ENCODE measurements at places on chromosomes 4 and X. TPM values are rescaled to one million over a fixed set of nuclear protein-coding genes. Genes with fewer than 3 reads are reported as not detected.

DNA sequence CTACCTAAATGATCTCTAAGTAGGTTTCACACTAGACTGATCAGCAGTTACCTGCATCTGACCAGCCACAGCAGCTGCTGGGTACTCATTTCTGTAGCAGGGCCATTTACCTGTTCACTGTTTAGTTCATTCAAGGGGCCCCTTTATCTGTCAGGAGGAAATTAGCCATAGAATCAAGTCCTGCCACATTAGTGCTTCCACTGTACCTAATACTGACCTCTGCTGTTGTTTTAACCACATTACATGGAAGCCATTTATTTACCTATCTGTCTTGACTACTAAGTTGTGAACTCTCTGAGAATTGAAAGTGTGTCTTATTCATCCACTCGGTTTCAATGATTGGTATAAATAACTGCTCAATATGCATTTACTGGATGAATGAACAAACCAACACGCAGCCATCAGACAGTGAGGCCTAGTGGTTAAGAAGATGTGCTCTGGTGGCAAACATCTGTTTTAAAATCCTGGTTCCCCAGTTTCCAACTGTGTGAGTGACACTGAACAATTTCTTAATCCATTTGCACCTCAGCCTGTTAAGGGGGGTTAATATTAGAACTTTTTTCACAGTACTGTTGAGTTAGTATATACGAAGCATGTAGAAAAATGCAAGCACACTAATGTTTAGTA lies 30.0 kb upstream of the ANXA5 start:
- DNase-seq, result no peak

DNA sequence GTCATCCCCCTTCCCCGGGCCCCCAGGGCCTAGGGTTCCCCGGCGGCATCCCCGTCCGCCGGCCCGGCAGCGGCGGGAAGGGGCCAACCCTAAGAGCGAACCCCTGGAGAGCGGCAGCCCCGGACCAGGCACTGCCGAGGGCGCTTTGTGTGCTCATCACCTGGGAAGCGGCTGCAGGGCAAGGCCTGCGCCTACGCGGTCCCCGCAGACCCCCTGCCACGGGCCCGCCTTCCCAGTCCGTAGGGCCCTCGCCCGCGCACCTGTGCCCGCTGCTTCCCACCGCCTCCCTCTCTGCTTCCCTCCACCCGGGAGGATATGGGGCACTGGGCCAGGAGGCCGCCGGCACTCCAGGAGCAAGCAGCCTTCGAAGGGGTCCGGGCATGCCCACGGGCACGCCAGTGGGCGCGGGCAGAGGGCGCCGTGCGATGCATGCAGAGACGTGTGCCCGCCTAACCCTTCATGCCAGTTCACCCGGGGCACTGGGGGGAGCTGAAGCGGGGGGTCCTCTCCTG lies 2.6 kb downstream of the FLNA start:
- peak; percentile 23 for DNase-seq

DNA sequence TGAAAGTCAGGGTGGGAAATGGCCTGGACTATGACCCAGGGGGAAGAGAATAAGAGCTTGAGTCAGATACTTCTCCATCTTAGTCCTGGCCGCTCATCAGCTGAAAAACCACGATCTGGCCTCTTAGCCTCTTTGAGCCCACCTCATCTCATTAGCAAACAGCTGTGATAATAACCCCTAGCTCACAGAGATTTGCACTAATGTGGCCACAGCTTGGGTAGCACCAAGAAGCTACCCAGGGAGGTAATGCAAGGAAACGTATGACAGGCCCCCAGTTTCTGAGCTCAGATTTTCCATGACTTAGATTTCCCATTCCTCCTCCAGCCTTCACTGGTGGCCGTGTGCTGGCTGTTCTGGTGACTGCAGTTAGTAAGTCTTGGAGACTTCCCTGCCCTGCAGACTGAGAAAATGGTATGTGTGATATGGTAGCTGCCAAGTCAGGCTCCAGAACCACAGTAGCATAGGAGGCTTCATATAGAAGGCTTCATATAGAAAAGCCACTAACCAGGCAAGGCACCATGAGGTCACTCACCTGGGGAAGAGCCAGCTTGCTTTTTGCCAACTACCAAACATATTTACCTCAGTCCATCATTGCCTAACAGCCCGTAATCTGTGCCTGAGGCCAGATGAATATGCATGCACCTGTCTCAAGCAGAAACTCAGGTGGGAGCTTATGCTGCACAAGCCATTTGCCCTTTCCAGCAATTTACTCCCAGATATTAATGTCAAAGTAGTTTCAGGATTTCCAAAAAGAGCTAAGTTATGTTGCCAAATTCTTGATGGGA lies 51.4 kb upstream of the GABRE start:
- no peak for DNase-seq

- no peak for DNase-seq
Measured at GRCh38 chrX:20670611-20671010, 403.9 kb upstream of the RPS6KA3 start.

DNA sequence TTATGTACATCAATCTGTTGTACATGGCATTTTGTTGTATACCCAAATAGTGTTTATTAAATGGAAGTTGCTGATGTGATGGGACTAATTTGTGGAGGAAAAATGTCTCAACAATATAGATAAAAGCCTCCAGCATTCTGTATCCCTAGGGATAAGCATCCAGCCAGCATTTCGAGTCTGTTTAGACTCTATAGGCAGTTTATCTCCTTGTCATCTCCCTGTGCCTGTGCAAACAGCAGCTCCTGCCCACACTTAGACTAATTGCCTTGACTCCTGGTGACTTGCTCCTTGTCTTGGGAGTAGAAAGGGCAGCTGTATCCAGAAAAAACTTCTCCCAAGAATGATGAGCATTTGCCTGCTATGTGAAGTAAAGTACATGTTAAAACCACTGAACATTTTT lies 83.8 kb downstream of the DOCK11 start:
- DNase-seq, result no peak

- DNase-seq, result no peak
Measured at GRCh38 chrX:19543951-19544381, 28.7 kb upstream of the MAP3K15 start.

GRCh38 chrX:42720209-42720608 lies 57.8 kb downstream of the PPP1R2C start:
- no peak for DNase-seq

- DNase-seq, result no peak
Measured at GRCh38 chr4:2449511-2450392, 19.2 kb upstream of the RNF4 start.

DNA sequence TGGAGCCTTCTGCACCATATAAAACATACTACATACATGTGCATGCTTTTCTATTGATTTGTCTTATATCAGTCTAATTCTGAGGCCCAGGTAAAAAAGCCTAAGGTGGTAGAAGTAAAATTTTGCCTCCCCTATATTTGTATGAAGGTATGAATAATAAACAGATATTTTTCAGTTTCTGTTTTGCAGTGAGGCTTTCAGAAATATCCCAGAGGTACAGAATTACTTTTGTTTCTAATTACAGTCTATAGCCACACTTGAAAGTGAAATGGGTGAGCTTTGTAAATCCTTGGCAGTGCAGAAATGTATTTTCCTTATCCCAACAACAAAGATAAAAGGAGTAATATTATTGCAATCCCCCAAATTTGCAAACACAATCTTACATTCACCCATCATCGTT lies 59.5 kb downstream of the DDX60 start:
- DNase-seq, result no peak

Gene DKK2
- total RNA-seq, result not detected

Gene UBE2A
- 43.0 TPM for total RNA-seq
